ENCODE measurements at places on chromosomes 5 and 9. TPM values are rescaled to one million over a fixed set of nuclear protein-coding genes. Genes with fewer than 3 reads are reported as not detected.

GRCh38 chr5:147954971-147955370 is 48.6 kb upstream of the C5orf46 start:
- H3K4me3 ChIP-seq = no peak overlapping the region
- no peaks in the 10 kb centered on the region for H3K4me1 ChIP-seq
- no peak for DNase-seq
- no peak overlapping the region for H3K27ac ChIP-seq

The GGTA1 gene
- total RNA-seq = not detected

- H3K27me3 ChIP-seq = peaks cover 5% of the 10 kb centered on the region
- peak; percentile 93 for DNase-seq
- H3K4me1 ChIP-seq = peaks cover 50% of the 10 kb centered on the region
- peak overlapping the region; percentile 94 for H3K27ac ChIP-seq
- peaks cover 19% of the 10 kb centered on the region for H3K36me3 ChIP-seq
- peak overlapping the region; percentile 91 for H3K4me3 ChIP-seq
Measured at GRCh38 chr9:131395157-131396098, 1.5 kb downstream of the PRRC2B start.

GRCh38 chr5:1194378-1194777 is 7.0 kb upstream of the SLC6A19 start:
- no peak overlapping the region for H3K4me3 ChIP-seq
- no peak overlapping the region for H3K27ac ChIP-seq
- no peaks in the 10 kb centered on the region for H3K4me1 ChIP-seq
- DNase-seq = no peak
- peaks cover 19% of the 10 kb centered on the region for H3K27me3 ChIP-seq

The TMEM174 gene
- not detected for total RNA-seq

GRCh38 chr5:39201781-39202596 is 17.4 kb downstream of the FYB1 start:
- peak; percentile 72 for DNase-seq
- H3K4me3 ChIP-seq = peak overlapping the region; percentile 90
- H3K36me3 ChIP-seq = peaks cover 12% of the 10 kb centered on the region
- H3K27ac ChIP-seq = peak overlapping the region; percentile 90

GRCh38 chr5:5650242-5650641 is 227.8 kb downstream of the ICE1 start:
- no peak overlapping the region for H3K27ac ChIP-seq
- no peak for DNase-seq
- H3K4me3 ChIP-seq = no peak overlapping the region
- no peaks in the 10 kb centered on the region for H3K36me3 ChIP-seq
- H3K27me3 ChIP-seq = no peaks in the 10 kb centered on the region

DNA sequence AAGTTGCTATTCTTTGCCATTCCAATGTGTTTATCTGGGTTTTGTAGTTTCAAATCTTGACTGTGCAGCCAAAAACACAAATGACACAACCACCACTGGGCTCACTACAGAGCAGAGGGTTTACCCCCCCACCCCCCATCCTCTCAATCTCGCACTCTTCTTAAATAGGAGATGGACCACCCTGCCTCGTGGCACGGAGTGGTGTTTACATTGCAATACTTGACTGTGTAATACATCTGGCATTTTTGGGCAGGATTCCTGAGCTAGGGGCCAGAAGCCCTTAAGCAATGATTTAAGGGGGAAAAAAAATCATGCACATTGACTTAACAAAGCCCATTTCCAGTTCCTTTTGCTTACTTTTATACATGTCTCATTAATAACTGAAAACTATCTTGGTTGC is 19.0 kb downstream of the PTCH1 start:
- H3K27me3 ChIP-seq = peaks cover 38% of the 10 kb centered on the region
- DNase-seq = no peak
- peaks cover 24% of the 10 kb centered on the region for H3K4me1 ChIP-seq
- no peaks in the 10 kb centered on the region for H3K36me3 ChIP-seq
- H3K4me3 ChIP-seq = no peak overlapping the region
- no peak overlapping the region for H3K27ac ChIP-seq

The CARTPT gene
- total RNA-seq = not detected

GRCh38 chr5:142897328-142897727 is 127.2 kb downstream of the ARHGAP26 start:
- no peaks in the 10 kb centered on the region for H3K27me3 ChIP-seq
- peaks cover 5% of the 10 kb centered on the region for H3K4me1 ChIP-seq
- DNase-seq = no peak
- H3K36me3 ChIP-seq = peaks cover 5% of the 10 kb centered on the region
- H3K27ac ChIP-seq = no peak overlapping the region

The TUSC1 gene
- 0.42 TPM for total RNA-seq

The CRHBP gene
- total RNA-seq = 0.23 TPM

The DEPDC1B gene
- total RNA-seq = 20.5 TPM

The ZNF483 gene
- 1.8 TPM for total RNA-seq

DNA sequence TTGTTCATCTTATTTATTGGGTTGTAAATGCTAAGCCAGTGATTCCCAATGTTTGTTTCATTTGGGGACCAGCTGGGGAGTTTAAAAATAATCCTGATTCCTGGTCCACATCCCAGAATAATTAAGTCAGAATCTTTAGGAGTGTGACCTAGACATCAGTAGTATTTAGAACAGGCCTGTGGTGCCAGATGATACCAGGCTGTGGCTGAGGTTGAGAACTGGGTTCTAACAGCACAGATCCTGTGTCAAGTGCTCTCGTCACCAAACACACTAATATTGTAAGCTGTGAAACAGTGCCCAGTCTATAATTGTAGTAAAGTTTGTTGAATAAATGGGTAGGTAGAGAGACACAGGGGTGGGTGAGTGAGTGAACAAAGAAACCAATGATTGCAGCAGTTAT is 172.1 kb upstream of the PPP1R2B start:
- no peak for DNase-seq
- no peaks in the 10 kb centered on the region for H3K36me3 ChIP-seq
- H3K4me1 ChIP-seq = no peaks in the 10 kb centered on the region
- no peak overlapping the region for H3K4me3 ChIP-seq
- no peak overlapping the region for H3K27ac ChIP-seq

DNA sequence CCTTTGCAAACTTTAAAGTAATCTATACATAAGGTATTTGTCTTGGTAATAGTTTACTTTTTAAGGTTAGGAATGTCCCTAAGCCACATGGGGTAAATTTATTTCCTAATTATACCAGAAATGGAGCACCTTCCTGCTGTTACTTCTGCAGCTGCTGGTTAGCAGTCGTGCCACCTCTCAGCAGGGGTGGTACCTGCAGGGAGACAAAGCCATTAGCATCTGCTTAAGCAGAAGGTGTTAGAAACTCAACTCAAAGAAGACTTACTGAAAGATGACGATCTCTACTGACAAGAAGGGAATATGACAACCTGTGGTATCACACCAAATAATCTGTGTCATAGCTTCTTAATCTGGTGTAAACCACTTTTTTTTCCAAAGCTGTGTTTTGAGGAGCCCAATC is 173.7 kb downstream of the BRINP1 start:
- DNase-seq = no peak
- H3K4me1 ChIP-seq = no peaks in the 10 kb centered on the region
- H3K4me3 ChIP-seq = no peak overlapping the region
- no peaks in the 10 kb centered on the region for H3K36me3 ChIP-seq

DNA sequence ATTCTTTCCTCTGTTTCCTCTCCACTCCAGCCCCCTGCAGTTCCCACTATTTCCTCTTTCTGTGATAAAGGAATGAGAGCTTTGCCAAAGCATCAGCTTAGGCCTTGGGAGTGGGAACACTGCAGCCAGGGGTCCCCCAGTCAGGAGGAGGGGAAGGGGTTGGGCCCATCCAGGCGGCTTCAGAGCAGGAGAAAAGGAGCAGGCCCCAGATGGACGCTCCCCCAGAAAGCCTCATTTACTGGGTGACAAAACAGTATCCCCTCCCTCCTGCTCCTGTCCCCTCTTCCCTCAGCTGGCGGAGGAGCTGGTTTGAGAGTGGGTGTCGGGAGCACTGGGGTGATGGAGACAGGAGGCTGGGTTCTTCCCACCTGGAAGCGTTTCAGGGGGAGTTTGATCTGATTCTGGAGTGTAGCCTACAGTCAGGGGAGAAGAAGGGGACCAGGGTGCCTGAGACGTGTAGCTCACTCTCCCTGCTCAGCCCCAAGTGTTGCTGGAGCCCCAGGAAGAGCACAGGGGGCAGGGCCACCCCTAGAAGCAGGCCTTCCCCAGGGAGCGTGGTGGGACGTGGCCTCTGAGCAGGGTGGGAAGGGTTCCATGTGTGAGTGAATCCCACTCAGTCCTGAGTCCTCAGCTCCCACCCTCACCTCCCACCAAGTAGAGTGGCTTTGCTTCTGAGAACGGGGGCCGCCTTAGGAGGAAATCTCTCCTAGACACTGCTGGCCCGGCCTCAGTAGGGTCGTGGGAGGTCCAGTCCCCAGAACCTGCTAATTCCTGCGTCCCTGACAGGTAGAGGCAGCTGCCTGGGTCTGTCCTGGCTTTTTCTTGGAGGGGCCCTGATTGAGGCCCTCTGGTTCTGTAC is 173.1 kb downstream of the CACNA1B start:
- H3K27ac ChIP-seq = no peak overlapping the region
- no peak for DNase-seq
- no peaks in the 10 kb centered on the region for H3K36me3 ChIP-seq

DNA sequence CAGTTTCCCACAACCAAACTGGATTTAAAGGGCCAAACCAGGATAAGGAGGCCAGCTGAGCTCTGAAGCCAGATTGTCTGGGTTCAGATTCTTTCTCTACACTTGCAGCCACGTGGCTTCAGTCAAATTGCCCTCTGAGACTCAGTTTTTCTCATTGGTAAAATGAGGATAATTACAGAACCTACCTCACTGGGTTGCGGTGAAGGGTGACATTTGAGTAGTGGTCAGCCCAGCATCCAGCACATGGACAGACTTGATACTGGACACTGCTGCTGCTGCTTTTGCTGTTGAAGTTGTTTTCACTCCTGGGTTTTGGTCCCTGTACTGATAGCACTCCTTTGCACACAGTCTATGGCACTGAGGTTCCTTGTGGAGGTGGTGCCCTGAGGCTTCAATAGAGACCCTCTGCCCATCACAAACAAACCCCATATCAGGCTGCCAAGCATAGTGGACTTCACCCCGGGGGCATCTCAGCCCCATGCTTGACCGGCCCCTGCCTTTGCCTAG is 25.7 kb upstream of the CDKN2AIPNL start:
- no peak overlapping the region for H3K4me3 ChIP-seq
- peak overlapping the region; percentile 85 for H3K27ac ChIP-seq
- no peaks in the 10 kb centered on the region for H3K36me3 ChIP-seq
- peaks cover 19% of the 10 kb centered on the region for H3K4me1 ChIP-seq

DNA sequence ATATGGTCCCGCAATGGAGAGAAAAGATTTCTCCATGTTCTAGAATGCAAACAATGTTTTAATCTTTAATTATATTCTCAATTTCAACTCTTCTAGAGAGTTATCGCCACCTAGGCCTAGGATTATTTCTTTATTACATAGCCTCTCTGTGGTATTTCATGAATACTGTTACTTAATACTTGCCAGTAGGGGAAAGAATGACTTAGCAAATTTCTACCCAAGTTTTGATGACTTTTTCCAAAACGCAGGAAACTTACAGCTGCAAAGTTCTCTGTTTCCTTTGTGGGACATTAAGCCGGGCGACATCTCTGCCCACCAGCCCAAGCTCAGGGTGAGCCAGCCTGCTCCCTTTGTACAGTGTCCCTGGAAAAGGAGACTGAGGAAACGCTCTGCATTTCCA is 73.8 kb downstream of the MED27 start:
- H3K36me3 ChIP-seq = peaks cover 16% of the 10 kb centered on the region
- H3K27ac ChIP-seq = no peak overlapping the region
- no peak for DNase-seq
- H3K4me3 ChIP-seq = no peak overlapping the region
- peaks cover 47% of the 10 kb centered on the region for H3K4me1 ChIP-seq

The NR3C1 gene
- total RNA-seq = 62.2 TPM

- no peak overlapping the region for H3K4me3 ChIP-seq
- DNase-seq = no peak
- H3K4me1 ChIP-seq = no peaks in the 10 kb centered on the region
- no peak overlapping the region for H3K27ac ChIP-seq
- H3K36me3 ChIP-seq = peaks cover 2% of the 10 kb centered on the region
- H3K27me3 ChIP-seq = no peaks in the 10 kb centered on the region
Measured at GRCh38 chr9:125931211-125931610, 184.0 kb downstream of the PBX3 start.

The TNPO1 gene
- 138 TPM for total RNA-seq

DNA sequence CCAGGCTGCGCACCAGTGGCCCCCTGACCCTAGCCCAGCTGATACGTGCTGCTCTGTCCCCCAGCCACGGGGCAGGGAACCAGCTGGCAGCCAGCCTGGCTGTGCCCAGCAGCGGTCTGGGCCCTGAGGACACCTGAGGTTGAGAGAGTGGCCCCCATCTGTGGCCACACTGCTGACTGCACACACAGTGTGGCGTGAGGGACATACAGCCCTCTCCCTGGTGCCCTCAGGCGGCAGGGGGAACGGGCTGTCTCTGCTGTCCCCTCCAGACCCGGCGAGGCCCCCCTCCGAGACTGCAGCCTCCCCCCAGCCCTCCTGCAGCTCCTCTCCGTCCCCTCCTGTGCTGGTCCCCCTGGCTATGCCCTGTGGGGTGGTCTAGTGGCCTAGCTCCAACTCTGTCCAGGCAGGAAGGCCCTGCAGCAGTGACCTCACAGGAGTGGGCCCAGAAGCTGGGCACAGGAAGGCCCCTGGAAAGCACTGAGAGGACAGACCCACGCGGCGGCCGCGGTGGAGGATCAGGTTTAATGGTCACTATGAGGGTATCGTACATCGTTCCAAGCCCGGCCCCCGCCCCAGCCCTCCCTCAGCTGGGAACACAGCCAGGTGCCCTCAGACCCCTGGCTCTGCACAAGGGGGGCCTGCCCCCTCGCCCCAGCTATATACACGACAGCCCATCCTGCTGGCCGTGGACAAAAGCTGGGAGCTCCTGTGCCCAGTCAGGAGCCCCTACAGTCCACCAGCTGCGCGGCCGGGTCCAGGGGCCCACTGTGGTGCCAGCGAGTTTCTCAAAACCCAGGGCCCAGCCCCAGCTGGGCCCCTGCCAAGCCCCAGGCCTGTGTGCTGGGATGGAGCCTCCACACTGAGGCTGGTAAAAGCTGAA is 6.8 kb upstream of the ENTPD8 start:
- H3K4me3 ChIP-seq = no peak overlapping the region
- DNase-seq = no peak
- H3K4me1 ChIP-seq = peaks cover 16% of the 10 kb centered on the region
- H3K36me3 ChIP-seq = peaks cover 20% of the 10 kb centered on the region

DNA sequence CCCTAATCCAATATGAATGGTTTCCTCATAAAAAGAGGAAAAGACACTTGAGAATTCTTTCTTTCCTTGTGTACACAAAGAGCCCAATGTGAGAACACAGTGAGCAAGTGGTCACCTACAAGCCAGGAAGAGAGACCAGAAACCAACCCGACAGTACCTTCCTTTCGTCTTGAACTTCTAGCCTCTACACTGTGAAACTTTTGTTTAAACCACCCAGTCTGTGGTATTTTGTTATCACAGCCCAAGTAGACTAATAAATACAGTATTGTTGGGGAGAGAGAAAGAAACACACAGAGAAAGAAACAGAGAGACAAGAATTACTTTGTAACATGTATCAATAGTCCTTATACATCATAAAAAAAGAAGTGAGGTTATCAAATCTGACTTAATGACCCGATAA is 37.2 kb downstream of the CENPK start:
- no peak overlapping the region for H3K4me3 ChIP-seq
- H3K4me1 ChIP-seq = no peaks in the 10 kb centered on the region
- H3K36me3 ChIP-seq = peaks cover 39% of the 10 kb centered on the region
- no peak overlapping the region for H3K27ac ChIP-seq

The RASGRF2 gene
- total RNA-seq = 21.1 TPM

The WASHC1 gene
- total RNA-seq = 17.9 TPM

Data from activated CD4-positive, alpha-beta T cell treated with anti-CD3 and anti-CD28 coated beads, Interleukin-2, amount 10 ng/mL, durations not matched to agents 24 days and 14 days (primary cell).